ENCODE measurements at places on chromosomes 4 and X. TPM values are rescaled to one million over a fixed set of nuclear protein-coding genes. Genes with fewer than 3 reads are reported as not detected.
A peak's percentile ranks its signal among the peaks of the same experiment; 100 is the strongest.

DNA sequence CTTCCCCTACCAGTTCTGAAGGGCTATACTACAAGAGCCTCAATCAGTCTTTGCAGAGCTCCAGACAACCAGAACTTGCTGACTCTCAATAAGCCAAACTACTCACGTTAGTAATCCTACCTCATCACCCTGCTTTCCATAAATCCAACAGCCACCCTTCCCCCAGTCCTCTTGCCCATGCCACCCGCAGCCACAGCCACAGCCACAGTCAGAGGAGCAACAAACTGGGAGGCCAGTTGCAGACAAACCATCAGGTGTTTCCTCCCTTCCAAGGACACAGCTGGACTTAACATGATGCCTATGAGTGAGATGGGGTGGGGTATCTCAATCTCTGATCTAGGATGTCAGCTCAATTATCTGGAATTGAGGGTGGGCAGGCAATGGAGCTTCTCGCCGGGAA, 1.0 kb downstream of the GABRA3 start:
- no peak for DNase-seq

DNA sequence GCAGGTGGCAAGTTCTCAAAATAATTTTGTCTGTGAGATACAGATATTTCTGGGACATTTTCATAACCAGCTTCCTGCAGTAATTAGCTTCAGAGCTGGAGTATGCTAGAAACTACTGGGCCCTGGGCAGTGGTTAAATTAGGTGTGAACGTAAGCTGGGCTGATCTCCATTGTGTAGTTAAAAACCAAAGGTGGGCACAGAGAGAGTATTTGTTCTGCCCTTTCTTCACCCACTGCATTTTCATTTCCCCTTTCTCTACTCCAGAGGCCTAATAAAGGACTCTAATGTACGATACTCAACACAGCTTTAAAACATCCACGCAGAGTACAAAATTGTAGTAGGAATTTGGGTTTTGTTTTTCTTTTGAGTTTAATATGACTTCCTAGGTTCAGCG, 252.7 kb downstream of the SPRY1 start:
- DNase-seq: no peak

DNA sequence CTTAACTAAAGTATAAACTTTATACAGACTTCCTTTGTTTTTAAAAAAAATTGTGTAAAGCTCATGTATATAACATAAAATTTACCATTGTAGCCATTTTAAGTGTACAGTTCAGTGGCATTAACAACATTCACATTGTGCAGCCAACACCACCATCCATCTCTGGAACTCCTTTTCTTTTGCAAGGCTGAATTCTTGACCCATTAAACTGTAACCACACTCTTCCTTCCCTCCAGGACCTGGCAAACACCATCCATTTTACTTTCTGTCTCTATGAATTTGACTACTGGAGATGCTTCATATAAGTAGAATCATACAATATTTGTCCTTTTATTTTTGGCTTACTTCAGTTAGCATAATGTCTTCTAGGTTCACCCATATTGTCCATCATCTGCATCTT, 104.7 kb downstream of the RASL11B start:
- DNase-seq: no peak

Gene HHIP
- not detected for polyA plus RNA-seq

DNA sequence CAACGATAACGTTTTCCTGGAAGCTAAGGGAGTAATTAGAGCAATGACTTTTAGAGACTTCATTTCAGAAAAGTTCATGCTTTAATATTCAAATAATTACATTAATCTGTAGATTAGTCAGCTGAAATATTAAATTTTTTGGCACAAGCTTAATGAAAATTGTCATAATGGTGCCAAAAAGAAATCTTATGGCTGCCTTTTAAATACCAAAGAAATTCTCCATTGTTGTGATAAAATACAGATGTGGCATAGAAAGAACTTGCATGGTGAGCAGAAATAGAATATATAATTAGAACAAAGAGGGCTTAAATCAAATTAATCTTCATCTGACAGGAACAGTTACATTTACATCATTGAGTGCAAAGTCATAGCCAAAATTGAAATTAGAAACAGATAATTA, 263.5 kb downstream of the AFF2 start:
- DNase-seq: no peak

DNA sequence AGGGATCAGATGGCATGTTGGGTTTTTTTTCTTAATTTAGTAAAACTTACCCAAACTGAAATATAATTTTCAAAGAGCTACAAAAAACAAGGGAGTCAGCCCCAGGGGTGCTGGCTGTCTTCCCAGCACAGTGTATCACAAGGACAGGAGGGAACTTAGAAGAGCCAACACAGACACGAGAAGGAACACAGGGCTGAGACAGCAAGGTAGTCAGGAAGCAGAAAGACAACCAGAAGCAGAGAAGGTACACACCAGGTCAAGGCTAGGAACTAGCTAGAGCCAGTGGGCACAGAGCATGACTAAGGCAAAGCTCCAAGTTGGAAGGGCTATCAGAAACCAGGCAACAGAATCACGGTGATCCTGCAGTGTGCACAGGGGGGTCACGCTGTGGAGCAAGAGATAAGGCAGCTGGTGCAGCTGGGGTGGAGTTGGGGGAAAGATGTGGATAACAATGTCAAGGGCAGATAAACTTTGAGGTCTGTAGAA, 168.7 kb downstream of the NR3C2 start:
- no peak for DNase-seq

DNA sequence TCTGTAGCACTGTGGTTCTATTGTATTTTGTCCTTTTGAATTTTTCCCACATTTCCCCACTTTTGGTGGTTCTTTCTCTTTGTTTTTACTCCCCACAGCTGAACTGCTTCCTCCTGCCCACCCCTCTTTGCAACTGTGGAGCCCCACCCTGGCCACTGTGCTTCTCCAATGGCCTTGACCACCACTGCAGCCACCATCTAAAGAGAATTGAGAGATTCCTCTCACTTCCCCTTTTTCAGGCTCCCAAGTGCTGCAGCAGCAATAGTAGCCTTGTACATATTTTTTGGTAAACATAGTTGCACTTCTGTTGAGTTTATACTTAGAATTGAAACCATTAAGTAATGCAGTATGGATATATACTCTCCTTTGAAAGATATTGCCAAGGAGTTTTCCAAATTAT, 51.3 kb upstream of the FRMPD3 start:
- DNase-seq: no peak

GRCh38 chrX:17655211-17656034, 81.9 kb upstream of the SCML1 start:
- DNase-seq: no peak

Gene THAP9
- polyA plus RNA-seq: 1.4 TPM

Gene HOPX
- 1.3 TPM for polyA plus RNA-seq

DNA sequence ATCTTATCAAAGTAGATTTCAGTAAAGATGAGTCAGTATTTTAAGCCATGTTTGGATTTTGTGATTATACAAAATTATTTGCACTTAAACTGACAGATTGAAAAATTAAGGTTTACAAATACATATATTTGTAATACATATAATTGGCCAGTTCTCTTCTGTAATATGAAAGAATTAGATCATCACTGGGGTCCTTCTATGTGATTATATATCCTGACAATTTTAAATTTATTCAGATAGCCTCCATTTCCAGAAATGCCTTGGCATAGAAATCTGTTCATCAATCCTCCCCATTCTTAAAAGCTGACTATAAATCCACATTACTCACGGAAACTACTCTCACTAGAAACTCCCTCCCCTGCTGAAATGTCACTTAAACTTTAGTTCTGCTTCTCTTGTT, 280.4 kb upstream of the ANXA10 start:
- no peak for DNase-seq

Gene CT83
- not detected for polyA plus RNA-seq

DNA sequence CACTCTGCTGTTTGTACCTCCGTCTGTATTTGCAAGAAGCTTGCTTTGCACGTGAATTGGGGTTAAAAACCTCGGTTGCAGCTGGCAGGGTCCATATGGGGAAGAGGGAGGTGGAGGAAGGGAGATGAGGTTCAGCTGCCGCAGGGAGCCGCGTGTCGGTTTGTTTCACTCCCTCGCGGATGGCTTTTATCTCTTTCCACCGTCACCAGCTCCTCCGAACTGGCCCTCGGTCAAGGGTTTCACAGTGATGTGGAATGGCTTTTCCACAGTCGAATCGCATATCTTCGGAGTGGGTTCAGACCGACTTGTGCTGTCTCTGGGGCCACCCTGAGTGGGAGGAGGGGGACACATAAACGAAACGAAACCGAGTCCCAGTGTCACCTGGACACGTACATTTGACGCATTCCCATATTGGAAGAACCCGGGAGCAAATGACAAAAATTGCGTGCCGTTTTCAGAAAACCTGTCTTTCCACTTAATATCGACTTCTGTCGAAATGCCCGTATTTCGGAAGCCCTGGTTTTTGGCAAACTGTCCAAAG, 929 bp downstream of the ZBTB33 start:
- DNase-seq: peak; percentile 13

- no peak for DNase-seq
These were observed 24.2 kb downstream of the ARHGAP6 start for GRCh38 chrX:11641349-11642065.
